Karpas-422 (cell line): ENCODE measurements at places on chromosomes 6 and 20.

- DNase-seq, result no peak
Observed at GRCh38 chr6:21507811-21508210, 85.7 kb upstream of the SOX4 start.

DNA sequence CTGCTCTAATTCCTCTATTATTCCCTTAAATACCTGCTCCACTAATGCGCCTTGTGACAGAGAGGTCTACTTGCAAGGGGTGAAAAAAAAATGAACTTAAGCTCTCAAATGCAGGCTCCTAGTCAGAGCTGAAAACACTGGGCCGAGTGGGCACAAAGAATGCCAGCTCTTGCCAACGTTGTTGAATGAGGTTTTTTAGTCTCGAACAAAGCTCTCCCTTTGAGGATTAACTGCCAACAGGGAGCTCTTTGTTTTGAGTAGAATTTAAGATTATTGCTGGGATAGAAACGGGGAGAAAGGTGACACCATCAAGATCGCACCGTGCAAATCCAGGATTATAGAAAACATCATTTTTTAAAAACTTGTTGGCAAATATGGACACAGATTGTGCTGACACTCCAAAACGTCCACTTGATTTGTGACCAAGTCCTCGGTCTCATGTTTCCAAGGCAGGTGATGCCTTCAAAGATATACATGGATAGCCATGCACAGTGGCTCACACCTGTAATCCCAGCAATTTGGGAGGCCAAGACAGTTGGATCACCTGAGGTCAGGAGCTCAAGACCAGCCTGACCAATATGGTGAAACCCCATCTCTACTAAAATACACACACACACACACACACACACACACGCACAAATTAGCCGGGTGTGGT is 163.2 kb downstream of the BMP7 start:
- no peak for DNase-seq

GRCh38 chr20:51985013-51985415 is 182.7 kb upstream of the SALL4 start:
- no peak for DNase-seq

GRCh38 chr6:4814212-4814611 is 38.0 kb downstream of the CDYL start:
- DNase-seq, result no peak

- peak; percentile 77 for DNase-seq
Observed at GRCh38 chr20:20463933-20464374, 96.0 kb downstream of the INSM1 start.

DNA sequence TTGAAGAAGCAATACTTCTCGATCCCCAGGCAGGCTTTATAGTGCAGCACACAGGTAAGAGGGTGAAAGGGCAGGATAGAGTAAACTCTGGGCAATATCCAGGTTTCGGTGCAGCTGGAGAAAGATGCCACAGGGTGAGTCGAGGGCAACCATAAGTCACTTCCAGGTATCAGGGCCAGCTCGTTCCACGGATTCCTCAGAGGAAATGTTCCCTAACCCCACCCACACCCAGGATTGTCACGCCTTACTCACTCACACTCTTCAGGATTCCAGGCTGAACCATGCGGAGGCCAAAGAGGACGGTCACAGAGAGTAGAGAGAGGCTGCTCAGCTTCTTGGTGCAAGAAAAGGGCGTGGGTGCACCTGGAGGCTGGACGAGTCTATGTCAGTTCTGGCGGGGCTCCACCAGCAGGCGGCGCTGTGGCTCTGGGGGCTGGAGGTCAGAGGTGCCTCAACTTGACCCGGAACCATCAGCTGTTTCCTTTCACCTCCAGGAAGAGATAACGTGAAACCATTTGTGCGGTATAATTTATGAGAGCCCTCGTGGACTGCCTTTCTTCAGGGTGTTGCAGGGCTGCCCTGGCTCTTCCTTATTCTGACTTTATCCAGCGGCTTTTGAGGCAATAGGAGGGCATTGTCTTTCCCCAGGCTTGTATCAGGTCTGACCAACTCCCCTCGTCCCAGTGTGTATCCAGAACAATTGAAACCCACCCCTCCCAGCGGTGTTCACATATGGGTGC is 14.5 kb upstream of the WFDC12 start:
- DNase-seq, result peak; percentile 89

- no peak for DNase-seq
Observed at GRCh38 chr6:16939839-16940238, 162.0 kb upstream of the STMND1 start.

DNA sequence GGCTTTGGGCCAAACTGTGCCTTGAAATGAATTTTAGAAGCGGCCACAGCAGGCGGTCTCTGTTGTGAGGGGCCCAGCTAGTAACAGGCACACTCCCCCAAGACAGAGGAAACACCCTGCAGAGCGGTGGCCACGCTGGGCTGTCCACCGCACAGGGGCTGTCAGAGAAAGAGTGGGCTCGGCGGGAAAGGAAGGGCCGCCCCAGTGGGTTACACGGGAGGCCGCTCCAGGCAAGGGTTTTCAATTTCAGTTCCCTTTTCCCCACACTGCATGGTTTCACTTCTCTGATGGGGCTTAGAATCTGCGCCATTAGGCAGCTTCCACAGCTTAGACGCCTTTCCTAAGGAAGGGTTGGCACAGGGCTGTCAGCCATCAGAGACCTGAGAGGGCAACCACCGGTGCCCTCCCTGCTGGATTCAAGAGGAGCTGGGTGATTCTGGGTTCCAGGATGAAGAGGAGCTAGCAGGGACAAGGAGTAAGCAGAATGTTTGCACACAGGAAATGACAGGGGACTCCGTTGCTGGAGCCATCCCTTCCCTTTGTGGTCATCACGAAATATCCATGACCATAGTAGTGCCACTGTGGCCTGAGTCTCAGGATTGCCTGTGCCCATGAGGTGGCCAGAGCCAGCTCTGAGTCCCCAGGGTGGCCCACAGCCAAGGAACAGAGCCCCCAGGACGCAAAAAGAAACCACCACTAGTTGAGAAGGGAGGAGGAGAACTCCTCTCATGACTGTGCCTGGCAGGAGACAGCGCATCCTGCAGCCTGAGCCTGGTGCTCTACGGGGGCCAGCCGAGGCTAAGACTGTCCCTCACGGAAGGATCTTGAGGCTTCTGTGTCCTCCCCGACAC is 282.7 kb downstream of the NRN1 start:
- DNase-seq, result peak; percentile 91
